GM12892 (cell line): ENCODE measurements at places on chromosomes 5 and 9.

GRCh38 chr5:64680289-64680688, 10.0 kb upstream of the SHISAL2B start:
- no peak for DNase-seq

GRCh38 chr9:121279776-121280388, 11.9 kb downstream of the GSN start:
- no peak for DNase-seq

DNA sequence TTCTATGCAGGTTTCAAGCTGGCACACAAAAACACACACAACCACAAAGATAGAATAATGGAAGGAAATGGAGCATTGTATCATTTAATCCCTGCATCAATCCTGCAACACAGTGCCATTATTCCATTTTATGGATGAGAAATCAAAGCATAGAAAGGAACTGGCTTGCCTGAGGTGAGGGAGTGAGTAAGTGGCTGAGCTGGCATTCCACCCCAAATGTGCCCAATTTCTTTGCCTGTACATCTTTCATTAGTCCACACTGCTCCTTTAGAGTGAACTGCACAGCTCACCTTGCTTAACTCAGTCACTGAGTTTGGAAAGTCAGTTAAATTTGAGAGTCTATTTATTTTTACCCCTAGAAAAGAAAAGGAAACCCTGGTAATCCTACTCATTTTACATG, 28.9 kb downstream of the ZNF366 start:
- no peak for DNase-seq

- DNase-seq = no peak
Measured at GRCh38 chr5:124289130-124289529, 457.3 kb downstream of the ZNF608 start.

- DNase-seq = peak; percentile 69
Measured at GRCh38 chr9:127214421-127215267, 49.9 kb upstream of the GARNL3 start.

GRCh38 chr9:81375187-81376100, 313.9 kb downstream of the TLE1 start:
- DNase-seq = no peak

DNA sequence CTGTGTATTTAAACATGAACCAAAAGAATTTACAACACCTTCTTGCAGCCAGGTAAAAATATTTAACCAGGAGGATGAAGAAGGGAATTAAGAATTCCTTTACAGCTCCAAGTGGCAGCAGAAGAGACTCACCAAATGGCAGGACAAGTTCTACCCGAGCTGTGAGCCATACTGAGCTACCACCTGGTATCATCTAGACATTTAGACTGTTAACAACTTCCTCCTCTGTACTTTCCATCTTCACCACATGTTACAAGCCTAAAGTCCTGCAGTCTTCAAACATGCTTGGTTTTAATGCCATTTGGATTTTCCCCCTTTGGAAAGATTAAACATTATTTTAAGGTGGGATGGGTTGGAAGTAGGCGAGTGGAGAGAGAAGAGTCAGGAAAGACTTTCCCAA, 190.2 kb downstream of the TRPM6 start:
- no peak for DNase-seq

DNA sequence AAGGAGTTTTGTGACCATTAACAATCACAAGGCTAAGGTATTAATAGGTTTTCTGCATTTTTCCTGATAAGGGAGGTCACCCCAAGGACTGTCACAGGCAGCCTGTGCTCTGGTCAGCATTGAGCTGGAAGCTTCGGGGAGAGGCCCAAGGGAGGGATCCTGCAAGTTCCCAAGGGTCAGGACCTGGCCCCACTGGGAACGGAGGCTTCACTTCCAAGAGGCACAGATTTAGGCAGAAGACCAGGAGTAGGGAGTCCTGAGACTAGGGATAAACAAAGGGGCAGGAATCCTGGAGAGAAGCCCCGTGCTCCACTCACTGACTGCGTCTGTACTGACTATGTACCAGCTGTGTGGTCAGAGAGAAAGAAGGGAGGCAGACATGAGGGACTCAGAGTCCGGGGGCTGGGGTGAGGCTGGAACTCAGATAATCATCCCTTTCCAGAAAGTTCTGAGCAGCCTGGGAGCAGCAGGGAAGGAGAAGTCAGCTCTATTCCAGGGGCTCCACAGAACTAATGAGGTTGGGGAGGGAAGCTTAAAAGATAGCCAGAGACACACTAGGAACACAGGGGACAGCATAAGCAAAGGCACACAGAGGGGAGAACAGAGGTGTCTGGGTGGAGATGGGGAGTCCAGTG, 37.8 kb downstream of the B4GALT1 start:
- DNase-seq = no peak

GRCh38 chr9:27065288-27065687, 43.7 kb upstream of the TEK start:
- no peak for DNase-seq

GRCh38 chr5:54828151-54828550, 157.2 kb downstream of the ESM1 start:
- DNase-seq = no peak

GRCh38 chr5:89777758-89778157, 631.8 kb downstream of the CETN3 start:
- DNase-seq = no peak

DNA sequence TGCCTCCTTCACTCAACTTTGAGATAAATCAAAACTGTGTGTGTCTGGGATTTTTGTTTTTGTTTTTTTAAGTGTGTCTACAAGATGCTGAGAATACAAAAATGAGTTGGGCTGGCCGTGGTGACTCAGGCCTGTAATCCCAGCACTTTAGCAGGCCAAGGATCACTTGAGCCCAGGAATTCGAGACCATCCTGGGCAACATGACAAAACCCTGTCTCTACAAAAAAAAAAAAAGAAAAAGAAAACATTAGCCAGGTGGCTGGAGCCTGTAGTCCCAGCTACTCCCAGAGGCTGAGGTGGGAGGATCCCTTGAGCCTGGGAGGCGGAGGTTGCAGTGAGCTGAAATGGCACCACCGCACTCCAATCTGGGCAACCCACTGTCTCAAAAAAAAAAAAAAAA, 21.0 kb downstream of the HNRNPK start:
- DNase-seq = no peak

GRCh38 chr5:11251247-11251646, 490.2 kb upstream of the DAP start:
- DNase-seq = no peak

- DNase-seq = no peak
Measured at GRCh38 chr5:149640350-149640999, 59.2 kb downstream of the ARHGEF37 start.

DNA sequence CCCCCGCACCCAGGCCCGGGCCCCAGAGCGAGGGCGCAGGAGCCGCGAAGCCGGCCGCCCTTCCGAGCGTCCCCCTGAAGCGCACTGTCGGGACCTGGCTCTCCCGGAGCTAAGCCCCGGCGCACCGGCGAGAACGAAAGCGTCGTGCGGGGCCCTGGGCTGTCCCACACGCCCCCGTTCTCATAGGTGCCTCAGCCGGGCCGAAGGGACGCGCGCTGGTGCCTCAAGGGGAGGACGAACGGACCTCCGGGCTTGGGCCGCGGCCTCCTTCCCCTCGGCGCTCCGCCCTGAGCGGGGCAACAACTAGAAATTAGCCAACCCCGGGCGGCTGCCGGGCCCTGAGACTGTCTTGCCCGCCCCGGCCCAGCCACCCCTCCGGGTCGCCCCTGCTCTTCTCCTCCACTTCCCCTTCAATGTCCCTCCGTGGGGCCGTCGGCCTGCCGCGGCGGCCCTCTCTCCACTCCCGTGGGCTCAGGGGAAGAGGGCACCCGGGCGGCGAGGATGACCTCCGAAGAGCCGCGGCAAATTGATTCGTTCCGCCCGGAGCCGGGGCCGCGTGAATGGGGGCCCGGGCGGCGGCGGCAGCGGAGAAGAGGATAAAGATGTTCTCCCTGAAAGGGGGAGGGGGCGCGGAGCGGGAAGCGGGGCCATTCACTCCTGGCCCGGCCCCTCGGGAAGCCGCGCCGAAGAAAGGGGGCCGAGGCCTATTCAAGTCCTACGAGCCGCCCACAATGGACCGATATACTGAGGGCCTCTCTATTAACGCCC, 3.5 kb upstream of the PRDM12 start:
- DNase-seq = no peak

- DNase-seq = no peak
Measured at GRCh38 chr5:149133795-149134777, 7.2 kb upstream of the ABLIM3 start.

GRCh38 chr5:7869474-7870136, 657 bp downstream of the MTRR start:
- no peak for DNase-seq
